Sigmoid colon (tissue), 7 donors: ENCODE measurements at places on chromosomes 1 and 21. TPM values are rescaled to one million over a fixed set of nuclear protein-coding genes. Genes with fewer than 3 reads are reported as not detected.
A peak's percentile ranks its signal among the peaks of the same experiment; 100 is the strongest.

KCNJ9 gene
- under 0.01 TPM for total RNA-seq

HMCN1 gene
- total RNA-seq: 7.6 TPM

DNA sequence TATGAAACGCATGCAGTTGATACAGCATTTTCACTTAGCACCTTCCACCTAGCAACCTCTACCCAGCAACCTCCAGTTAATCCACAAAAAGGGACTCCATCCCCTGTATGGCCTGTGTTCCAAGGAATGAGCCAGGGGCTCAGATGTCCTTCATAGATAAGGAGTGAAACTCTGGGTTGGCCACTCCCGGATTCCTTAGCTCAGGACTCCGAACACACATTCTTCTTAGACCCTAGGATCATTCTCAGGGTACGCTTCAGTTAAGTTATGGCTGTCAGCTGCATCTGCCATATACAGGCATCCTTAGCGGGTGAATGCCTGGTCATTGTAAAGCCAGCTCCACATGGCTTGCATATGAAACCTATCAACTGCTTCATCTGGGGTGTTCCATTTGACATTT, 15.9 kb upstream of the IFI6 start:
- no peak for DNase-seq

DNA sequence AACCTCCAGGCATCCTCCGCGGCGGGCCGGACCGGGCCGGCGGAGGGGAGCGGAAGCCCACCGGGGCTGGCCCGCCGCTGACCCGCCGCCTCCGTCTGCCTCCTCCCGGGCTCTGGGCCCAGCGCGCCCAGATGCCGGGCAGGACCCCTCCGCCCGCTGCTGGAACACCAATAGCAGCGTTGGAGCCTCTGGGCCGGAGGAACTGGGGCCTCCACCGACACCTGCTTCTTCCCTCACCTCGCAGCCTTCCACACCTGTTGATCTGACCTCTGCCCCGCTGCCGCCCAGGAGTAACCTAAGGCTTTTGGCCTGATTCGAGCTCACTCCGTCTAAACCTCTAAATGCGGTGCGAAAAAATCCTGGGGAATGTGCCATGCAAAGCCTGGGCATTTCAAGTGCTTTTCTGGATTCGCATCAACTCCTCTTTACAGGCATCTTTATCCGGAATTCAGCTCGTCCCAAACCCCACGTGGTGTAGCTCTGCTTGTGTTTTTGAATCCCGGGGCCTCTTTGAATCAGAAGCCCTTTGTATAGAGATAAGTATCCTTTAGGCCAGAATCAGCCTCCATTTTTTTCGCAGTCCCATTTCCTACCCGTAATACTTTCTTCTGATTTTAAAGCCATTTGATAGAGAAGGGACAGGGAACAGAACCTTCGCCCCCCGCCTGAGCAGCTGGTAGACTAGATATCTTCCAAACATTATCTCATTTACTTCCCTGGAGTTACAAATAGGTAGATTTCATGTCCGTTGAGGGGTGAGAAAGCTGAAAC, 680 bp upstream of the CNN3 start:
- DNase-seq: no peak

DNA sequence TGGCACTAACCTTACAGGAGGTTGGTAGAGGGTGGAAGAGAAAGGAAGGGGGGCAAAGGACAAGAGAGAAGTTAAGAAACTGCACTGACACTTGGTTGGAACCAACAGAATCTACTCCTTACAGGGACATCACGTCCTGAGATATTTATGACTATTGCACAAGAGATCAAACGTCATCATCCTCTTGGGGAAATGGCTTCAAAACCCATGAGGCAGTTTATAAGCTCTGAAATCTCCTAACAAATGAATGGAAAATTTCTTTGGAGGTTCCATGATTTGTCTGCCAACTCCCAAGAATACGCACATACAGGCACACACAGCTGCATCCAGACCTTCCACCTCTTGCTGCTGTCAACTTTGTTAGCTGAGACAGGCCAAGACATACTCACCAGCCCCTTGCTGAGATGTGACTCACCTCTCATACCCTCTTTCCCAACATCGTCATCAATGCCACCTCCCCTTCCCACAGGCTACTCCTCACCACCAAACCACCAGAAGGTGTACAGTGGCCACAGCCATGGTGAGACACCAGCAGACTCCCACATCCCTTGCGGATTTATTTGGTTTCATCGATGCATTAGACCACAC, 135.5 kb downstream of the SETD4 start:
- peak; percentile 76 for DNase-seq

- no peak for DNase-seq
These were observed 9.5 kb downstream of the UCK2 start for GRCh38 chr1:165836664-165837482.

DNA sequence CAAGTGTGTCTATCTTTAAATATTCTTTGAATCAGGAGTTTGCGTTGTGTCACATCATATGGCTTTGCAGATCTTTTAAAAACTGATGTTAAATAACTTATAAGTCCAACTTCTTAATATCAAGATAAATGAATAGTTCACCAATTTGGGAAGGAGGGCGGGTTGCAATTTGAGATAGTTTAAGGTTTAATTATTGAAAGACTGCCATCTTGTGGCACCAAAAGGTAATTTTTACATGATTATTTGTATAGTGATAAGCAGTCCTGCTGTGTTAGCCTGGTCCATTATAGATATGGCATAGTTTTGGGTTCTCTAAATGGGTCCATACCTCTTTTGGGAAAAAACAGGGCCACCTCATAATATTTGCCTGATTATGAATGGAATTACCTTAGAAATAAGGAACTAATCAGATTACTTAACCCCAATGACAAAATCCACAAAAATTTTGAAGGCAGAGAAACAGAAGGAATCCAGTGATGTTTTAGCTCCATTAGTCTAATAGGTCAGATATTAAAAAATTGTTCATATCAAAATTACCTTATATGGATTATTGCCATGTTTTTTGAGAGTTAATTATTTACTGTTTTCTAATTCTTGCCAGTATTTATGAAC, 64.3 kb downstream of the PRKAA2 start:
- DNase-seq: no peak
